ENCODE measurements at places on chromosomes 7 and 10. TPM values are rescaled to one million over a fixed set of nuclear protein-coding genes. Genes with fewer than 3 reads are reported as not detected.

DNA sequence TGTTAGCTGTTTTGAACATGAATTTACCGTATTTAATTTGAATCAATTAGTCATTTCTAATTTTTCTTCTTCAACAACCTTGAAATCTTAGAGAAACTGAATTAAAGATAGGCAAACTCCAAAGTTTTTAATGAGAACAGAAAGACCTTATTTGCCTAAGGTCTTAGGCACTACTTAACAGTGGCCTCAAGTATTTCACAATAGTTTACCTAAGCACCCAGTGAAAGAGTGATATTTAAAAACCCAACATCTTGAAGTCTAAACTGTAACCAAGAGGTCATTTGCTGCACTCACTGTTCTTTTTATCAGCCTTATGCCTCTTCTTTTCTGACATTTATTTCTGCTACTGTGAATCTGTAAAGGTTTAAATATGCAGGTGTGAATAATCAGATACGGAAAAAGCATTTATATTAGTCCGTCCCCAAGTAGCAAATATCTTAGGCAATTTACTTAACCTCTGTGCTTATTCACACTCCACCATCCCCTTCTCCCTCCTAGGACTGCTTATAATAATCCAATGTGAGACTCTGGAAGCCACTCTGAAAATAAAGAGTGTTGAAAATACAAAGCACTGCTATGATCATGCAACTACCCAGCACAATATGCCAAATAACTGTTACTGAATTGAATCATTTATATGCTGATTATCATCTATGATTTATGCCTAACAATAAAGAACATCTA is 105.7 kb downstream of the ELAPOR2 start:
- DNase-seq: no peak

- DNase-seq: no peak
These were observed 120.9 kb downstream of the C10orf105 start for GRCh38 chr10:71598621-71599055.

Gene ADCY1
- 0.44 TPM for total RNA-seq

Gene CYP3A4
- total RNA-seq: not detected

Gene C10orf53
- total RNA-seq: not detected

Gene CLEC2L
- not detected for total RNA-seq

DNA sequence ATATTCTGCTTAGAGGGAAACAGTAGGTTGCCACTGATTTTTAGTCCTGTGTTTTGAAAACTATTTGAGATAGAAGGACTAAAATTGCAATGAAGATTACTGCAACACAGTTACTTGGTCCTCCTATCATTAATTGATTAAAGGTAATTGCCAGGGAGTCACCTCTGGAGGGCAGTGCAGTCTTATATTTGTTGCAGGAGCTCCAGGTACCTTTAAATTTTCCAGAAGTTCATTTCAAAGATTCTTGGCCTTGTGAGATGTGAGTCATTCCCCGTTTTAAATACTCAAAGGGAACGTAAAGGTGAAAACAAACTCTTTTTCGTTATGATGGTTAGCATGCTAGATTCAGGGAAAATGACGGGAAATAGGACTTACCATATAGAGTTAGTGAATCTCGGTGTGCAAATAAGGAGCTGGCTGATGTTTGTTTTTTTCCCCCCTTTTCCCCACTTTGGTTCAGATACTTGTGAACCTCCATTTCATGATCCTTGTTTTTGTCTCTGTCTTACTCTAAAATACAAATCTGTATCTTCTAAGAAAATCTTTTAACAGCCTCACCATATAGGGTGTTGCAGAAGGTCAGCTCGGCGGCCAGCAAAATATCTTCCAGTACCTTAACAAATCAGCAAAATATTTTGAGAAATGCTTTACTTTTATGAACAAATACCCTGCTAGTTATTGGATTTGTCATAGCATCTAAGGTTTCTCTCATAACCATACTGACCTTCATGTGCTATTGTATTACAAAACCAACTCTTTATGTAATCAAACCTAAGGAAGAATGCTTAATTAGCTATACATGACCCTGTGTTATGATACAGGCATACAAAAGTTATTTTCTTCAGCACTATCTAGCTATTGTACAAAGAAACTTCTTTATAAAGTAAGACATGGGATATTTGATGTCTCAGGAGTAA is 143.0 kb upstream of the HDAC9 start:
- peak; percentile 71 for DNase-seq

Gene CALCR
- total RNA-seq: not detected

DNA sequence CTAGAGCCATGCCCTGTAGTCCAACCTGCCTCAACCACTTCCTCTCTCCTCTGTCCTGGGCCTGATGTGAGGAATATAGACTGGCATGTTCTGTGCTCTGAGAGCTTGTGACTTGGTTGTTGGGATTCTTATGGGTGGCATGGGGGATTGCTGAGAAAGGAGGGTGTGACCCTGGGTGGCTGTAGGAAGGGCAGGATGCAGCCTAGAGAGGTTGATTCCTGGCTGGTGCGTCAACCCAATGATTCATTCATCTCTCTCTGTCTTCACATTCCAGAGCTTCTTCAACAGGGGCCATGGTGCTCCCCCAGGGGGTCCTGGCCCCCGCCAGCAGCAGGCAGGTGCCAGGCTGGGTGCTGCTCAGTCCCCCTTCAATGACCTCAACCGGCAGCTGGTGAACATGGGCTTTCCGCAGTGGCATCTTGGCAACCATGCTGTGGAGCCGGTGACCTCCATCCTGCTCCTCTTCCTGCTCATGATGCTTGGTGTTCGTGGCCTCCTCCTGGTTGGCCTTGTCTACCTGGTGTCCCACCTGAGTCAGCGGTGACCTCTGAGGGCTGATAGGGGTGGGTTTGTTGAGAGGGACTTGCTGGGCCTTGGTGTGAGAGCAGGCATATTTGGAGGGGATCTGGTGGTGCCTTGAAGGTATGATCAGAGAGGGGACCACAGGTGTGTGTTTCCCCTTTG is 2.6 kb downstream of the FAM241B start:
- no peak for DNase-seq

Gene NUDT13
- 1.7 TPM for total RNA-seq

Gene ACTL6B
- total RNA-seq: not detected

Gene RPS24
- total RNA-seq: 1,816 TPM

Gene IGF2BP3
- 23.1 TPM for total RNA-seq

DNA sequence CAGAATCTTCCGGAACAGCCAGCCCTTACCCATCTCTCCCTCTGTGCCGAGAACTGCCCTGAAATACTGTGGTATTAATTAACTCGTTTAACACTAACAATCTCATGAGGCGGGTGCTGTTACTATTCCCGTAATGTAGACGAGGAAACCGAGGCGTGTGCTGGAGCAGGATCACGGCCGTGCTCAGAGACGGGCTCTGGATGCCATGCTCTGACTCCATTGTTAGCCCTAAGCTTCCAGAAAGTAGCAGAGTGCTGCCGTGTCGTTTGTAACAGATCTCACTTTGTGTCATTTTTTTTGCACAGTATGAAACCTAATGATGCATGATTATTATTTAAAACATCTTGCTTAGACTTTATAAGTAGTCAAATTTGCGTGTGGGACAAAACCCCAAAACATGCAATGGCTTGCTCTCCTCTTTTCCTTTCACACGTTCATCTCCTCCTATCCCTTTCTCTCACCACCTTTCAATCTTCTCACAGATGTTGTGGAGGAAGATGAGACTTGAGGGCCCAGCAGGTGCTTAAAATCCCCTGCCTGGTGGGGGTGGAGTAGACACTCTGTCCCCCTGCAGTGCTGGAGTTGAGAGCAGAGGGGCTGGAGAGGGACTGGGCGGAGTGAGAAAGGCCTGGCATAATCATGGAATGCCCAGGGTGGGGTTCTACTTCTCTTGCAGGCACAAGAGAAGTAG is 482 bp upstream of the ACTR3C start:
- no peak for DNase-seq

DNA sequence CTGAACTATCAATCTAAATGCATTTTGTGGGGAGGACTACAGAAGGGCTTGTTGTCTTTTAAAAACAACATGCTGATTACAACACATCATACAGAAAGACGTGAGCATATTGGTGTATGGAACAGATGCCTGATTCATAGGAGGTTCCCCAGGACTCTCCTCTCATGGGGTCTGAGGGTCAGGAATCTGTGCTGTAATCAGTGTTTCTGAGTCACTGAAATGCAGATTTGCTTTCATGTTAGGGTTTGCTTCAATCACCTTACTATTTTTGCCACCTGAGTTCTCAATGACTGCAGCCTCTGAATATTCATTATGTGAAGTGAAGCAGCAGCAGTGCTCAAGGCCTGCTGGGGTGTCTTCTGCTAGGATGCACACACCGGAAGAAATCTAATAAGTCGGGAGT is 550 bp upstream of the ANK3 start:
- peak; percentile 21 for DNase-seq

- DNase-seq: no peak
These were observed 975.2 kb downstream of the NRG3 start for GRCh38 chr10:82850191-82850590.

- no peak for DNase-seq
These were observed 280.5 kb downstream of the SFMBT2 start for GRCh38 chr10:7130191-7130911.

DNA sequence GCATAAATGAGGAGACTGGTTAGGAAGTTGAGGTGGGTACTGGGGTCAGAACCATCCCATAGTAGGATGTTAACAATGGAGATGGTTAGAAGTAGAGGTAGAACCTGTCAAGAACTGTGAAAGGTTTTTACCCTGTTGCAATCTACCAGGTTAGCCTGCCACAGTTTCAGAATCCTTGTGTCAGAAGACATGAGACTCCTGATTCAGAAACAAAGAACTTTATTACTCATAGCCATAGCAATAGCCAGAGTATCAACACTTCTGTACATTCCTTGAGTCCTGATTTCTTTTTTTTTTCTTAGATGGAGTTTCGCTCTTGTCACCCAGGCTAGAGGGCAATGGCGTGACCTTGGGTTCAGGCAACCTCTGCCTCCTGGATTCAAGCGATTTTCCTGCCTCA is 200.9 kb downstream of the GRM3 start:
- DNase-seq: no peak

DNA sequence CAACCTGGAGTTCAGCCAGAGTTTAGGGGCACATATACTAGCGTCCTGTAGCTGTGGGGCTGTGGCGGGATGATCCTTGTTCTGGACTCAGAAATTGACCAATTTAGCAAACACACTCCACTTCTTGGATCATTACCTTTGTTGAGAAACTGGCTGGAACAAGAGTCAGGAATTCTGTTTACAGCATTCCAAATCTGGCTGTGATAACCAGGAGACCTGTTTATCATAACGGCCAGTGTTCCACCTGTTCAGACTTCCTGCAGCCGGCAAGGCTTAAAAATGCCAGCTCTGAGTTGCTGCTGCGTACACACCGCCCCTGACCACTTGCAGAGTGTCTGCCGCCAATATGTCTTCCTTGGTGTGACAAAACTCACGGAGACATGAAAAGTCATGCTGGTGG is 64.8 kb downstream of the ARMC3 start:
- DNase-seq: no peak

- no peak for DNase-seq
These were observed 775.5 kb downstream of the CNTNAP2 start for GRCh38 chr7:146892151-146892550.

Gene NCAPG2
- 5.6 TPM for total RNA-seq

DNA sequence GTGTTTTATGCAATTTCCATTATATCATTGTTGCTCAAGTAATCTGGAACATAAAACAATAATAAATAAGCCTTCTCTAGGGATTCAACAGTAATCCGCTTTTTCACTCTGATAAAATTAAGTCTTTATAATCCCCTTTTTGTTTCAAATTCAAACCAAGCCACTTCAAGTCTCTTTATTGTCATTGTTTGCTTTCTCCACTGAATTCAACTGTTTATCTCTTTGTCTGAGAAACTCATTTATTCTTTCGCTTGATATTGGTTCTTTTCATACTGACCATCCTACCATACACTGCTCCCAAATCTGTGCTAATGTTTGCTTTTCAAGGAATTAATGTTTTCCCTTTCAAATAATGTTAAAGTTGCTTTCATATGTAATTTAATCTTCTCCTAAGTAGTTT is 550.4 kb upstream of the PCDH15 start:
- no peak for DNase-seq

- DNase-seq: peak; percentile 78
These were observed 118.5 kb downstream of the NKX6-2 start for GRCh38 chr10:132667342-132668047.

DNA sequence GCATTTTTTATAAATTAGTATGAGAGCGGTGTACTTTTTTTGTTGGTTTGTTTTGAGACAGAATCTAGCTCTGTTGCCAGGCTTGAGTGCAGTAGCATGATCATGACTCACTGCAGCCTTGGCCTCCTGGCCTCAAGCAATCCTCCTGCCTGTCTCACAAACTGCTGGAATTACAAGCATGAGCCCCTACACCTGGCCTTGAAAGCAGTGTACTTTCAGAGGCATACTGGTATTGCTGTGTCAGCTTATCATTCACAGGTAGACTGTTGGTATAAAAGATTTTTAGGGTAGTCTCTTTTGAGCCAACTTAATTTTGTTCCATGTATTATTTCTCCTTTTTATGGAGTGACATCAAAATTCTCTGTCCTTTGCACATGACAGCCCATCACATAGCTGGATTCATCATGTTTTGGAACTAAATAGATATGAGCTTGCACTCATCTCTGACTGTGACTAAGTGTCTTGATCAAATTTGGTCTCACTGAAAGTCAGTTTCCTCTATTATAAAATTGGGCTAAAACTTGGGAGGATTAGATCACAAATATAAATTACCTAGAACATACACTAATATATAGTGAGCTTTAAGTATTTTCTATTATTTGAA is 12.4 kb downstream of the GNAT3 start:
- DNase-seq: peak; percentile 72

- DNase-seq: peak; percentile 83
These were observed 163.0 kb upstream of the KLF14 start for GRCh38 chr7:130896898-130897514.

Gene OR6V1
- not detected for total RNA-seq

Gene PRKG1
- total RNA-seq: 0.87 TPM

Gene SLC26A3
- total RNA-seq: not detected

- DNase-seq: no peak
These were observed 233.9 kb upstream of the AOAH start for GRCh38 chr7:36958111-36958733.
